ENCODE measurements at places on chromosomes 3 and 15.

DNA sequence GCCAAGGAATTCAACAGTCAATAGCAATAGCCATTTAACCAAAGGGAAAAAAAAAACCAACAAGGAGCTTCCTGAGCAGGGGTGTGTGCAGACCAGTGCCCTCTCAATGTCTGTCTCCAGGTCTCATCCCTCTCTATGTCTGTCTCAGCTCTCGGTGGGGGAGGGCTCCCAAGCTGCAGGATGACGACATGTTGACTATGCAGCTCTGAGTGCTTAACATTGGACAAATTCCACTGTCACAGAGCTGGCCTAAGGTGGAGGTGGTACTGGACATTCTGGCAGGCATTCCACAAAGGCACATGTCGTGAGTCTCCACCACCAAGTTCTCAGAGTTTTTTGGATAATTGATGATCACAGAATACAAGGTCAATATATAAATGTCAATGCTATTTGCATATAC is 2.0 kb upstream of the CAPN7 start:
- no peak for ATAC-seq

- ATAC-seq: no peak
Observed at GRCh38 chr15:81407718-81408117, 33.7 kb upstream of the TMC3 start.

DNA sequence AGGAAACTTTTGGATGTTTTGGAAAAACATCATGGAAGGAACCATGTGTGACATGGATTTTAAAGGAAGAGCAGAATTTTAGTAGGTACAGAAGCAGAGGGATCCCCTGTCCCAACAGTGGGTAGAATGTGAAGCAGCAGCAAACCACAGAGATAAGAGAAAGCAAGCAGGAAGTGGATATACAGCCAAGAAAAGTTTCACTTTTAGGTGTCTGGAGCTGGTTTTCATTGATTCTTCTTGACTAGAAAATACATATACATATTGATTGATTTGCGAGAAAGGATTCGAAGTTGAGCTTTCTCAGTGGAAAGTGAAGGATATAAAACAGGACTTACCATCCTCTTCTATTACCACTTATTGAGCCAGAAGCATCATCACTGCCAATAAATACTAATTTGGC is 133.5 kb downstream of the KCNMB2 start:
- ATAC-seq: no peak

DNA sequence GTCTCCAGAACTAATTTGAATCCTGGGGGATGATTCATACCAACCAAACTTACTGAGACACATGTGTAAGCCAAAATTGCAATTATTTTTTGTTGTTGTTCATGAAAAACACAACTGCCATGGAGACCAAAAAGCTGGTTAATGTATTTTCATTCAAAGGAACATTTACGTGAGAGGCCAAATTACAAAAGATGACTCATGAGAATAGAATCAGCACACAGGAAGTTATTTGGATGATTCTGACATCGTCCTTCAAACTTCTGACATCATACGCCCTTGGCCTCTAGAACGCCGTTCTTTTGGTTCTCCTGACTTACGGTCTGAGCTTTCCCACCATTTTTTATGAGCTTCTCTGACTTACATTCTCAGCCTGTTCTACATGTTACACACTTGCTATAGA is 3.0 kb upstream of the ZNF280D start:
- no peak for ATAC-seq

GRCh38 chr3:25821746-25822573 is 32.1 kb downstream of the OXSM start:
- ATAC-seq: no peak

Data from esophagus mucosa (tissue), 1 donor.